Activated CD8-positive, alpha-beta memory T cell treated with anti-CD3 and anti-CD28 coated beads, Interleukin-2, amount 50 U/mL, for 4 hours (primary cell): ENCODE measurements at places on chromosomes 11 and 22.

- peak; percentile 12 for DNase-seq
Measured at GRCh38 chr22:45882881-45883810, 93.8 kb downstream of the WNT7B start.

DNA sequence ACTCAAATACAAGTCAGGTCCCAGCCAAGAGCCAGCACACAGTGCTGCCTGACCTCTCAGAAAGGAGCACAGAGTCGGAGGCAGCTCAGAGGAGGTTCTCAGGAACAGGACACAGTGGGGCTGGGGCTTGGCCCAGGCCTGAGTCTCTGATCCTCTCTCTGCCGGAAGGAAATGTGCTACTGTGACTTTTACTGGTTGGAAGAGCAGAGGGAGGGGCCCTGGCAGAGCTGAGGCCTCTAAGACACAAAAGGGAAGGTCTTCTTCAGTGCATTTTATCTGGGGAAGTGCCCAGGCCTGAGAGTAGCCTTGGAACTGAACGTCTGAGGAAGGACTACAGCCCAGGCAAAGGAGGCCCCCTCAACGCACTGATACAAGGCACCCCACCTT, 16.2 kb upstream of the CASTOR1 start:
- DNase-seq: no peak

GRCh38 chr22:36351921-36352802, 35.6 kb downstream of the MYH9 start:
- no peak for DNase-seq

GRCh38 chr11:131695889-131696429, 325.5 kb downstream of the NTM start:
- DNase-seq: no peak

GRCh38 chr22:22703715-22704114, 59.3 kb downstream of the GGTLC2 start:
- no peak for DNase-seq

GRCh38 chr11:117634756-117635603, 162.0 kb downstream of the DSCAML1 start:
- DNase-seq: no peak

- DNase-seq: no peak
Measured at GRCh38 chr11:110075105-110075846, 17.9 kb upstream of the ZC3H12C start.

- no peak for DNase-seq
Measured at GRCh38 chr22:36586271-36586670, 57.3 kb upstream of the EIF3D start.

GRCh38 chr11:119085437-119085847, 761 bp downstream of the HMBS start:
- peak; percentile 57 for DNase-seq

DNA sequence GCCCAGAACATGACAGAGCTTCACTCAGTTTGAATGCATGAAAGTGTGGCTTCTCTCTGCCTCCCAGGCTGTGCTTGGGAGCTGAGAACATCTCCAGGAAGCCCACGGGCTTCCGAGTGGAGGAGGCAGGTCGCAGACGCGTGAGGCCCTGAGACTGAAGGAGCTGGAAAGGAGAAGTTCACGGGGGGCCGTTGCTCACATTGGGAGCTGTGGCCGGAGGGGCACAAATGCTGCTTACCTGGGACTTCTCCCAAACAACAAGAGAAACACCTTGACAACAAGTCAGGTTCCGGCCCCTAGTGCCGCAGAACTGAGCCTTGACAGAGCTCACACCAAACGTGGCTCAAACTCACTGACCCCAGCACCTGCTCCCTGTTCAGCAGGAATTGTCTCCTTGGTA, 207.0 kb downstream of the BRD1 start:
- DNase-seq: no peak

DNA sequence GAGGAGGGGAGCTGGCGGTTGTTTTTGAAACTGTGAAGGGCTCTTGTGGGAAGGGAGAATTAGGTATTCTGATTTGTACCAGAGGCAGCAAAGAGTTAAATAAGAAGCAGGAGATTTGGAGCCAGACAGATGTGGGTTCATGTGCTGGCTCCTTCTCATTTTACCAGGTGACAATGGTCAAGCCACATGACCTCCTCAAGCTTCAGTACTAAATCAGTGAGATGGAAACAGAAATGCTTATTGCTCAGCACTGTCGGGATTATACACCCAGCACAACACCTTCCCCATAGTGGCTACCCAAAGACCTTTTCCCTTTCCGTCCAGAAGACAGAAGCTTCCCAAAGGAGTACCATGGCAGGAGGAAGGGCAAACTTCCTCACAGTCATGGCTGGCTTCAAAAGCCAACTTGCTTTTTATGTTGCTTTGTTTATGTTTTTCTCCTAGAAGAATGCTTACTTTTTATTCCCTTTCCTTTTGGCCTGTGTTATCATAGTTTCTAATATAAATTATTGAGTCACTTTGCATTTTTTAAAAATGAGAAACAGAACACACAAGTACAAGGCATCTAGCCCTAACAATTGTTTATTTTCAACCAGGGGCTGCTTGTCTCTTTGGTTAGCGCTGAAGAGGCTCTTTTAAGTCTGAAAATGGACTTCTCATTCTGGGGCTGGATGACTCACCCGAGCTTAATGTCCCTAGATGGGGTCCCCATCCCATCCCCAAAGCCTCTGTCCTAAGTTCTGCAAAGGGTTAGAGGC, 181.5 kb upstream of the ZBED5 start:
- DNase-seq: no peak

DNA sequence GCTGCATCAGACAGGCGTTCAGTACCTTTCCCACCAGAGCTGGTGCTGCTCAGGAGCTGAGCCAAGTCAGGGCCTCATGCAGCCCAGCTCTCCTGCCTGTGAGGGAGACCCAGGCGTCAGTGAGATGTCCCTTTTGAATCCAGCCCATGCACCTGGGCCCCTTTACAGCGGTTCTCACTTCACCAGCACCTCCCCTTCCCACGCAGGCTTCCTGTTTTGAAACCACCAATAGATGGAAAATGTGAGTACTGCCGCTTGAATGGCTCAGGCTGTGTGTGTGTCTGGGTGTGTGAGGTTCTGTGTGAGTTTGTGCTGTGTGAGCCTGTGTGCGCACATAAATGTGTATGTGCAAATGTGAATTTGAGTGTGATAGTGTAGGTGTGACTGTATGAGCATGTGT, 88.4 kb downstream of the UBASH3B start:
- DNase-seq: peak; percentile 75

GRCh38 chr11:9739123-9739900, 75.4 kb downstream of the SWAP70 start:
- DNase-seq: no peak

GRCh38 chr11:16909359-16910035, 104.7 kb downstream of the PLEKHA7 start:
- DNase-seq: no peak

GRCh38 chr11:74269161-74269811, 42.2 kb downstream of the P4HA3 start:
- DNase-seq: no peak

DNA sequence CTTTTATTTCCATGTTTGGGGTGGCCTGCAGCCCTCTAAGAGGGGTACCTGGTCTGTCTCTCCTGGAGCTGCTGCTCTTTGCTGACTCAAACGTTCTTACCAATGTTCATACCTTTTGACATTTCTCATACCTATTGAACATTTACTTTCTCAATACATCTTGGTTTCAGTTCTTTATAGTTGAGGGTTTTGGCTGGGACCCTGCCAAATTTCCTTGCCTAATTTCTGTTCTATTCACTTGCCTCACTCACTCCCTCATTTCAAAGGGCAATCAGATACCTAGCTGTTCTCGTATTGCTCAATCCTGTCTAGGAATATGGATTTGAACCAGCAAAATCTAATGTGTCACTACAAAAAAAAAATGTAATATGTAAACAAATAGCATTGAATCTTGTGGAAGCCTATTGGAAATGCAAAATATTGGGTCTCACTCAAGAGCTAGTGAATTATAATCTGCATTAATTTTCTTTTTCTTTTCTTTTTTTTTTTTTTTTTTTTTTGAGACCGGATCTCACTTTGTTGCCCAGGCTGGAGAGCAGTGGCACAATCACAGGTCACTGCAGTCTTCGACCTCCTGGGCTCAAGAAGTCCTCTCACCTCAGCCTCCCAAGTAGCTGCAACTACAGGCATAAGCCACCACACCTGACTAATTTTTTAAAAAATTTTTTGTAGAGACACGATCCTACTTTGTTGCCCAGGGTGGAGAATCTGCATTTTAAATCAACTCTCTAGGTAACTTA, 7.5 kb downstream of the OR6M1 start:
- DNase-seq: no peak

DNA sequence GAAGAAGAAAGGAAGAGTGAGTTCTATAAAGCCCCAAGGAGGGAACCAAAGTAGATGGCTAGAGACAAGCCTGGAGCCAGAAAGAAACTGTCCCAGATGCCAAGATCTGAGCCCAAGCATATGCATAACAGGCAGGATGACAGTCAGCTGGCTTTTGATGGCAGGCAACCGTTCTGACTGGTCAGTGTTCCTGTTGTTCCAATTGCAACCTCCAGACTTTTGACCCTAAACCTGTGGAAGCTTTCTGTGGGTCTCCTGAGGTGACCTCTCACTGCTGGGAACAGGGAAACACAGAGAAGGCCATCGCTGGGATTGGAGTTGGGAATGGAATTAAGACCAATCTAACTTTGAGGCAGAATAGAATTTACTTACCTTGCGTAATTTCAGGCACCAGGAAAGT, 21.6 kb upstream of the NNMT start:
- DNase-seq: no peak

GRCh38 chr11:84384731-84385130, 1098.6 kb upstream of the CCDC90B start:
- peak; percentile 11 for DNase-seq

GRCh38 chr11:133065847-133066485, 466.3 kb downstream of the OPCML start:
- no peak for DNase-seq

DNA sequence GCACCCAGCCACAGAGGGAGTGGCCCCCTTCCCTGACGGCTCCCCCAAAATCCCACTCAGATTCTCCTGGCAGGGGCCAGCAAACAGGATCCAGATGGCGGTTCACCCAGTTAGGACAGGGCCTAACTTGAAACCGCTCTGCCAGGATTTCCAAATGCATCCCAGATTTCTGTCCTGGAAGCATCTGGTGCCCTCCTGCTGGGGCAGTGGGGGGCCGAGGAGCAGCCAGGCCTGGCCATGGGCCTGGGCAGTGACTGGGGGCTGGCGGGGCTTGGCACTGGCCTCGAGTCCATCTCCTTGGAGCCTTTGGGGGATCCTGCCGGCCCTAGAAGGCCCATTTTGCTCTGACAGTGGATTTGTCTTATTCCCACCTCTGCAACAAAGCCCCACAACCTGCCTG, 17.9 kb upstream of the EMID1 start:
- DNase-seq: no peak

GRCh38 chr22:45502215-45503049, at the start of gene FBLN1:
FBLN1 (plus strand) TSS chr22:45502883; CDS start chr22:45502986, 103 bp downstream.
- DNase-seq: no peak

DNA sequence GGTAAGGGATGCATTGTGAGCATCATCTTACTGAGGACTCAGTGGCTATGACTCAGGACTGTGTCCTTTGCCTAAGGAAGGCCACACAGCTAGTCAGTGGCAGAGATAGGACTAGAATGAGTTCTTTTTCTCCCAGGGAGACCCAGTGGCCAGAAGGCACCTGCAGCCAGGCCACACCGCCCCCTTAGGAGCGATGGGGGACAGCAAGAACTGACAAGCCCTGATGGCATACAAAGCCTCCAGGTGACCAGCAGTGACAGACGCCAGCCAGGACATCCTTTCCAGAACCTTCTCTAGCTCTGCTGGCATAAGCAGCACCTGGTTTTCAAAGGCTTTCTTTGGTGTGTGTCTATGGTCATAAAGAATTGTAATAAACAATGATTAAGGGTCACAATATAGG, 240.1 kb downstream of the ST3GAL4 start:
- DNase-seq: no peak

DNA sequence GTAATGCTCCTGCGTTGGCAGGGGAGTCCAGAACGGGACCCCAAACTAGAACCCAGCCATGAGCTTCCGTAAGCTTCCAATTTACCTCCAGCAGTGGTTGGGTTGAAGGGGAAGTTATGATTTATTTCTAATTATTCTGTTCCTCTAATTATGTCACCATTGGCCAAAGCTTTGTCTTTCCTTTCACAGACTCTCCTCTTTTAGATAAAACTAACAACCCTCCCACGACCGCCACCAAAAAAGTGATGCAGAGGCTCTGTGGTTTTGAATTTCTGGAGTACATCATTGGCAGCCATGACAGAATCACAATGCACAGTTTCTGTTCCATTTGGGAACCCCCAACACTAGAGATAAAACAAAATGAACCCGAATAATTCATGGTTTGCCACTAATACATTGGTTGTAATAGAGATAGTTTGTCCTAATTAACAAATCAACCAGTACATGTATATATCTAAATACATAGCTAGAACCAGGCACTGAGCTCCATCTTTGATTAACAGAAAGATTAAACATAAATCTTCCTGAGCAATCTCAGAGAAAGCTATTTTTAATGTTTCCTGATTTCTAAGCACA, 64.3 kb downstream of the ETS1 start:
- DNase-seq: peak; percentile 60

DNA sequence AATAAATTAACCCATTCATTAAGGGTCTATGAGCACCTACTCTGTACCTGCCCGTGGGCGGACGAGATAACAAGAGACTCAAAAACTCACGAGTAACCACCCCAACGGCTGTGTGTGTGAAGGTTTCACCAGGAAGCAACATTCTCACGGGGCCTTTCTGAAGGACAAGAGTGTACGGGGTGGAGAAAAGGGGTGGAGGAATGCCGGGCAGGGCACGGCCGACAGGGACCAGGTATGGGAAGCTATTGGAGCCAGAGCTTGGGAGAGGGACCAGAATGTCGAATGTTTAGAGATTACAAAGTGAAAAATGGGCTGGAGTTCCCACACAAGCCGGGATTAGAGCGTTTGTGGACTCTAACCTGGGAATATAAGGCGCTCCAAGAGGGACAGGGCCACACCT, 1.6 kb downstream of the KMT5B start:
- DNase-seq: no peak

- DNase-seq: no peak
Measured at GRCh38 chr11:20541503-20541902, 57.9 kb upstream of the SLC6A5 start.

DNA sequence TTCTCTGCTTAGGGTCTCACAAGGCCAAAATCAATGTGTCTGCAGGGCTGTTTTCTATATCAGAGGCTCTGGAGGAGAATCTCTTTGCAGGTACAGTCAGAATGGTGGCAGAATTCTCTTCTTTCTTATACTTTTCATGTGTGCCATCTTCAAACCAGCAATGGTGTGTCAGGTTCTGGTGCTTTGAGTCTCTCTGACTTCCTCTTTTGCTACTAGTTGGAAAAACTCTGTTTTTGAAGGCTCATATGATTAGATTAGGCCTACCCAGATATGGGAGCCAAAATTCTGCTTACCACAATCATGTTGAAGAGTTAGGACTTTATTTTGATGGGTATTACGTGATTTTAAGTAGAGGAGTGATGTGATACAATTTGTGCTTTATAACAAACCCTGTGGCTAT, 18.8 kb upstream of the TECTA start:
- DNase-seq: no peak

DNA sequence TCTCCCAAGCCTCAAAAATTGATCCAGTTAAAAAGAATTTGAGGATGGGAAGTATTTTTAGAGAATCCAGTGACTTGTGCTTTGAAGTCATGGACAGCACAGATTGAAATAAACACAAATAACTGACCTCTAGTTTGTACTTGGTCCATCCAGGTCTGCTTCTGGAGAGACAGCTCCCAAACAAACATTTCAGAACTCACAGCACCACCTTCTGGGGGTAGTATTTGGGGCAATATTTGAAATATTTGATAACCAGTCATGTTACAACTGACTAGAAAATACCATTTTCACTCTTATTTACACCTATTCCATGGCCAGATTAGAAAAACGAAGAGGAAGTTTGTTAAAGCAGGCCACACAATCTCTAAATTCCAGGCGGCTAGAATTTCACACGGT, 56.2 kb downstream of the CTSC start:
- no peak for DNase-seq

- no peak for DNase-seq
Measured at GRCh38 chr22:28893810-28894209, 10.4 kb downstream of the ZNRF3 start.
